ENCODE measurements at places on chromosomes 11 and 22.

GRCh38 chr11:11036185-11036847, 178.5 kb upstream of the ZBED5 start:
- no peak for DNase-seq

- no peak for DNase-seq
These were observed 9.6 kb downstream of the SULT4A1 start for GRCh38 chr22:43852573-43853327.

- no peak for DNase-seq
These were observed 143.4 kb downstream of the C11orf91 start for GRCh38 chr11:33557201-33557600.

DNA sequence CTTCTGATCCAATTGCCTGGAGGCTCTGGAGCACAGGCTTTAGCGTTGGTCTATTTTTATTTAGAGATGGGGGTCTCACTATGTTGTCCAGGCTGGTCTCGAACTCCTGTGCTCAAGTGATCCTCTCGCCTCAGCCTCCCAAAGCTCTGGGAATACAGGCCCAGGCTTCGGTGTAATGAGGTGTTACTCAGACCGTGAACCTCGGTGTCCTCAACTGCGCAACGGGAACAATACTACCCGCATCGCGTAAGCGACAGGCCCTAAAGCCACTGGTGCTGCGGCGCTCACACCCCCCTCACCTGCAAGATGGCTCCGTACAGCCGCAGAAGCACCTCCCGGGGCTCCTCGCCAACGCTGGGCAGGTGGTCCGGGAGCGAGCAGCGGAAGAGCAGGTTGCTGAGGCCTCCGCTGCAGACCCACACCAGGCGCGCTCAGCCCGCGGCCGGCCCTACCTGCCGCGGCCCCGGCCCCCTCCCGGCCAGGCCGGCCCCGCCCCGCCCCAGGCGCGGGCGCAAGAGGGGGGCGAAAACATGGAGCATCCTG, 628 bp downstream of the CHKB start:
- no peak for DNase-seq

DNA sequence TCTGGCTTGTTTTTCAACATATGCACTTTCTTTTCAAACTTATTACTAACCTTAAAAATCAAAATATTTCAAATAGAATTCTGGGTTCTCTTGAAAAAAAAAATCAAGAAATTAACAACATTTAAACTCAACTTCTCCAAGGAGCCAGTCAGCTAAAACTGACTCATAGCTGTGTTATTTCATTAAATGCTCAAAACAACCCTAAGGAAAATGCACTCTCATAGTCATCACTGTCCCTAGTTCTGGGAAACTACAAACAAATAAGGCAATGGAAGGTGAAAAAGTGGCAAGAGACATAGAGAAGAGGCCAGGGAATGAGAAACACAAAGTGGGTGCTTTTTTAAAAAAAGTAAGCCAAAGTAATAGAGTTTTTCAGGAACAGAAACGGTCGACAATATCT, 4.1 kb upstream of the ARHGAP20 start:
- DNase-seq: no peak

- DNase-seq: no peak
These were observed 49.6 kb upstream of the NECTIN1 start for GRCh38 chr11:119778391-119779194.

DNA sequence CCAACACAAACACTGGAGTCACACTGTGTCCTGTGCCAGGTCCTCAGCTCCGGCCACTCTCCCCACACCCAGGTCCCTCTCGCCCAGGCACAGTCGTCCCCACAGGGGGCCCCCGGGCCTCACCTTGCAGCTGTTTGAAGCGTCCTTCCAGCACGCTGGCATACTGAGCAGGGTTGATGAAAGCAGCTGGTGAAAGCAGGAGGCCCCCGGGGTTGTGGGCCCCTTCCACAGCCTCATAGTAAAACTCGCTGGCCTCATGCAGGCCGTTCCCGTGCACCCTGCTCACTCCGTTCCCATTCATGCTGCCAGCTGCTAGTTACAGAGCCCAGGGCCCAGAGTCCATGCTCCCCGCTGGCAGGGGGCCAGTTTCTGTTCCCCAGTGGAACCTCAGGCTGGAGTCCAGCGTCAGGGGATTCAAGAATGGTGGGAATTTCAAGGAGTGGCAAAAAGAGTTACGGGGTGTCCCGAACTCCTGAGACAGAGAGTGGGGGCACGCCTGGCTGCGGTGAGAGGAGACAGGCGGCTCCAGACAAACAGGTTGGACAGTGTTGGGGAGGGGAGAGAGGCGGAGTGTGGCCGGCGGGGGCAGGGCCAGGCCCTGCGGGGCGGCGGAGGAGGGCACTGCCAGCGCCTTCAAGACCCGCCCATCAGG, 10.6 kb downstream of the SPTBN2 start:
- DNase-seq: no peak

GRCh38 chr11:5818245-5818886, 9.6 kb downstream of the OR52N2 start:
- no peak for DNase-seq

GRCh38 chr11:28209906-28210305, 101.7 kb downstream of the METTL15 start:
- no peak for DNase-seq

- no peak for DNase-seq
These were observed 17.5 kb downstream of the GLB1L2 start for GRCh38 chr11:134349109-134349801.

- no peak for DNase-seq
These were observed 531 bp upstream of the SOX6 start for GRCh38 chr11:16356761-16357393.

DNA sequence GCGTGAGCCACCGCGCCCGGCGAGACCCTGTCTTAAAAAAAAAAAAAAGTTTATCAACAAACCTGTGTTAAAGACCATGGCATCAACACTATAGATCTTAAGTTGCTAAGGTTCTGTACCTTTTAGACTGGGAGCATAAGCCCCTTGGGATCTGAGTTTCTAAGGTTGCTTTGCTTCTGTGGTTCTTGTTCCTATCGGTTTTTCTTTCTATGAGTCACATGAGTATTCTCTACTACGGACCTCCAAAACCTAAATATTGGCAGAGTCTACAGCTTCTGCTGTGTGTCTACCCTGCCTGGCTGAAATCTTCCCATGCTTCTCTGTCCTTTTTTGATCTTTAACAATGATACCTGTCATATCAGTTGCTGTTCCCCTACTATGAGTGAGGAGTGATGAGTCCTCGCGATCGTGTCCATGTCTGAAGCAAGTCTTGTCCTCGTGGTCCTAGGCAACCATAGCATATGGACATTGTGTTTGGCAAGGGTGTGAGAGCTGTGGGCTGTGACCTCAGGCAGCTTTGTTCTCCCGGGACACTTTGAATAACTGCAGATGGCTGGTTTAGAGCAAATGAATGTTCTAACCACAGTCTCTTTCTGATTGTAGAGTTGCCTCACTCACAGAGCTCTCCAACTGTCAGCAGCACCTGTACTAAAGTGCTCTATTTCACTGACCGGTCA, 9.0 kb upstream of the DLAT start:
- DNase-seq: no peak

- DNase-seq: no peak
These were observed 230.1 kb downstream of the DCDC1 start for GRCh38 chr11:31139479-31139878.

- DNase-seq: no peak
These were observed 10.4 kb upstream of the THY1 start for GRCh38 chr11:119433358-119433725.

DNA sequence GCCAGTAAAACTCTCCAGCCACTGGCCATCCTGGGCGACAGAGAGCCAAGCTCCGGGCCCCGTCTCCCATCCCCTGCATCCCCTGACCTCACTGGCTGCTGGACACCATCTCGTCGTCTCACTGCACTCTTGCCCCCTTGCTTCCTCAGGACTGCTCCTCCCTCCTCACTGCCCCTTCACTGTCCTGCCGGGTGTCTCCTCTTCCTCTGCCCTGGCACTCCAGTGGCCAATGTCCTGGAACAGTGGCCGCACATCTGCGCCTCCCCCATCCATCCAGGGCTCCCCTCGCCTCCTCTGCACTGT, 800.4 kb downstream of the BRD1 start:
- DNase-seq: no peak

- no peak for DNase-seq
These were observed 46.2 kb downstream of the ATXN10 start for GRCh38 chr22:45717789-45718188.

DNA sequence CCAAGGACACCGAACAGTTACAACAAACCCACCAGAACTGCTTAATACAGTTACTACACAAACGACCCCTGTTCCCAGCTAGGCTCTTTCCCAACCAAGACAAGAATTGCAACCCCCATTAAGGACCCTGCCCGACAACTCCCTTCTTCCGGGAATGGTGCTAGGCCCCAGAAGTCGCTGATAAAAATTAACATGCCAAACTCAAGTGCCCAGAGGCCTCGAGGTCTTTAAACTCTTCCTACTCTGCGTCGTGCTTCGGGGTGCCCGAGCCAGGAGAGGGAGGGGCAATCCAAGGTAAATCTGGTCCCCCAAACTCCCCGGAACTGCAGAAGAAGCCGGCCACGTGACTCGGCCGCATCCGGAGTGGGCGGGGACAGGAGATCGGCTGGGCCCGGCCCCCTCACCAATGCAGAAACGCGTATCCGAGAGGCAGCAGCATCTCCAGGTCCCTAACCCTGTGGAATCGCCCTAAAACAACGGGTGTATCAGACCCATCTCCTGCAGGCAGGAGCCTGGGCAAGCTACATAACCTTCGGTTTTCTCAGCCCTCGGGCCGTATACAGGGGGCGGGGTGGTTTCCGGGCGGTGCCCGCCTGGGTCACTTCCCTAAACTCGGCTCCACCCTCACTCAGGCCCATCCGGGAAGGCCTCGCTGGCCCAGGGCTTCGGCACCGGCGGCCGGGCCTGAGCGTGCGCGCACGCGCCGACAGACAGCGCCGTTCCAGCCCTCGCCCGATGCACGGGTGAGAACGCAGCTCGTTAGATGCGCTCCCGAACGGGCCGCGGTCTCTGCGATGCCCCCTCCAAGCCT, 1.1 kb downstream of the CFL1 start:
- DNase-seq: peak; percentile 72

GRCh38 chr11:12973528-12974181, 35.5 kb upstream of the RASSF10 start:
- DNase-seq: no peak

DNA sequence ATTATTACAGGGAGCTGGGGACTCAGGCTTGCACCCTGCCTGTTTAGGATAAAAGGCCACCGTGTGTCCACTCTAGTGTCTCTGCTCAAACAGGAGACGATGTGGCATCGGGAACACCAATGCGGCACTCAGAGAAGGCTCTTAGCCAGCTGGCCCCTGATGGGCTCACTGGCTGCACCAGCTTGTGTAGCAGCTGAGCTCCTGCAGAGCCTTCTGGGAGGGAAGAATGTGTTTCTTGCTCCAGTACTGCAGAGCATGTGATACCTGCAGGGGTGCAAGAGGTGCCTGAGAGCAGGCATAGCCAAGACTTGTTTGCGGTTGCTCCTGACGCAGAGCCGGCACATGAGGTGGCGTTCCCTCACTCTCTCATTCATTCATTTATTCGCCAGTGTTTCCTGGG, 44.4 kb upstream of the KCNQ1OT1 start:
- no peak for DNase-seq

DNA sequence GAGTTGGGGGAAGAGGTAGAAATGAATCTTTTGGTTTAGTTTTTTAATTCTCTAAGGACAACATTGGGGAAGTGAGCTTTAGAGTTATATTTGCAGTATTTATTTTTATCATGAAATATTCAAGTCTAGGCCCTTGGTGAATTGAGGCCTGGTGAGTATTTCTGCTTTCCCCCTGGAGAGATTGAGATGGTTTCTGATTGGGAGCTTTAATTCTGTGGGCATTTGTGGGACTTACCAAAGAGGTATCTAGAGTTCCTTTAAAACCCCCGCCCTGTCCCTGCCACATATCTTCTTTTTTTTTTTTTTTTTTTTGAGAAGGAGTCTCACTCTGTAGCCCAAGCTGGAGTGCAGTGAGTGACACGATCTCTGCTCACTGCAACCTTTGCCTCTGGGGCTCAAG, 9.6 kb downstream of the ACO2 start:
- DNase-seq: no peak

- DNase-seq: no peak
These were observed 29.3 kb downstream of the LMO1 start for GRCh38 chr11:8234425-8234821.

GRCh38 chr22:18005201-18005926, 19.0 kb downstream of the MICAL3 start:
- DNase-seq: no peak

DNA sequence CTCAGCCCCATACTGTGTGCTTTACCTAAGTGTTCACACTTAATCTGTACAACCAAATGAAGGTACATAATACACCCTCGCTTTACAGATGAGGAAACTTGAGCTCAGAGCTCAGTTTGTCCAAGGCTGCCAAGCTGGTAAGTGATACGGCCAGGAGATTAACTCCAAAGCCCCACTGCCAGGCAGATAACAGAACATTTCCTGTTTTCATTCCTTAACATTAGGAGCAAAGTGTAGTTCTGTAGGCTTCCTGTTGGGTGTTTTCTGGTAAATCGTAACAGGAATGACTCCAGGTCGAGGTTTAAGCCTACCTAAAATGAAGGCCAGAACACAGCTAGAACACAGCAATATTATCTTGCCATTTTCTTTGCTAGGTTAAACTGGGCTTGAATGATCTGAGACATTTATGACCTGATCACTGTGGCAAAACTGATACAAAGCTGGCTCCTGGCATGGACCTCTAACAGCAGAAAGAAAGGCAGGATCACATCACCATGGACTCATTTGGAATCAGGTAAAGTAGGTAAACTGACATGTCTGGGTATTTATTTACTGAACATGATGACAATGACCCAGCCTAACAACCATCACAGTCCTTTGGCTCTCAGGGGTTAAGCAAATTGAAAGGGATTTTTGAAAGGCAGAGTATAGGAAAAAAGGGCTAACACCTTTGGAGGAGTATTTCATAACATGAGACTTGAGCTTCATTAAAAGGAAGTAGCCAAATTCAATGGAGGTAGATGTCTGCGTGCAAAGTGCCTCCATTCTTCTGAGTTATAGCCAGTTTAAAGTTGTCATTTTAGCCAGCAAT, 3.9 kb upstream of the NUP50 start:
- DNase-seq: no peak

GRCh38 chr11:34886609-34887008, 29.6 kb downstream of the APIP start:
- no peak for DNase-seq

GRCh38 chr11:2567026-2567671, 122.3 kb downstream of the KCNQ1 start:
- no peak for DNase-seq

- no peak for DNase-seq
These were observed at the start of gene TP53I11 for GRCh38 chr11:44950625-44951476. Gene TP53I11 (minus strand): TSS chr11:44950883. CDS start chr11:44938335, 12,548 bp downstream.

DNA sequence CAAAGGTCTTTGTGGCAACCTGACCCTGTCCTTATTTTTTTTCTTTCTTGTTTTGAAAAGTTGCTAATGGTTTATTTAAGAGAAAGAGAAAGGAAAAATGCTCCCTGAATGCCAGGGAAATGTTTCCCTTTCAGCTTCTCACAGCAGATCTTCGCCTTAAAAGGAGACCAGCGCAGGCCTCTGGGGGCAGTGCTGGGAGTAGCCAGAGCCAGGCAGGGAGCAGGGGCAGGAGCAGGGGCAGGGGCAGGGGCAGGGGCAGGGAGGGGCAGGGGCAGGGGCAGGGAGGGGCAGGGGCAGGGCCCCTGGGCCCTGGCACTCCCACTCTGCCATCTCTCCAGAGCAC, 5.1 kb downstream of the MOB2 start:
- DNase-seq: no peak

- no peak for DNase-seq
These were observed 83.4 kb downstream of the CEP164 start for GRCh38 chr11:117410861-117411710.

- DNase-seq: no peak
These were observed 1.4 kb downstream of the ADM start for GRCh38 chr11:10305964-10306918.

- no peak for DNase-seq
These were observed 598.0 kb downstream of the BRD1 start for GRCh38 chr22:49229483-49230193.

All from stimulated activated CD8-positive, alpha-beta memory T cell treated with anti-CD3 and anti-CD28 coated beads, Interleukin-4, amount 100 ng/mL, for 1 hour (primary cell).